ENCODE measurements at places on chromosomes 11 and 22.

GRCh38 chr11:45692808-45693453, 27.5 kb upstream of the CHST1 start:
- no peak for DNase-seq

DNA sequence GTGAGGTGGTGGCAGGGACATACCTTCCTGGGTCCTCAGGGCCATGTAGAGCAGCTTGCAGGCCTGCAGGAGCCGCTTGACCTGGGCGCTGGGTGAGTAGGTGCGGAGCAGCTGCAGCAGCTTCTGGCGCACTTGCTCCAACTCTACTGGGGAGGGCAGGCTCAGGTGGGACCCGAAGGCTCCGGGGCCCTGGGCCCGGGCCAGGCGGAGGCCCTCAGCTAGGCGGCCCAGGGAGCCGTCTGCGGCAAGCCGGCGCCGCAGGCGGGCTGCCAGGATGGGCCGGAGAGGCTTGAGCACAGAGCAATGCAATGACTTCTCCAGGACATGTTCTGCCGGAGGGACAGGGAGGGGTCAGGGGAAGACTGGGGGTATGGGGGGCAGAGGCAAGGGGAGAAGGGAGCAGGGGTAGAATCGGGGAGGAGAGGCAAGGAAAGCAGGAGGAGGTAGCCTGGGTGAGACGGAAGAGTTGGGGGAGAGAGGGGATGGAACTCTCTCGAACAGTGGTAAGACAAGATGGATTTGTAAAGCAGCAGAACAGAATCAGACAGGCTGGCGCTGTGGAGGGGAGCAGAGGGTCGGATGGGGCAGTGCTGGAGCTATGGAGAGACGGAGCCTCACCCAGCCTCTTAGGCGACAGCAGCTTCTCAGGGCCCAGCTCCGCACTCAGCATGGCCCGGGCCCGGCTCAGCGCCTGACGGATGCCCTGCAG, 2.2 kb downstream of the RIN1 start:
- DNase-seq = no peak

- DNase-seq = peak; percentile 66
Observed at GRCh38 chr11:126892756-126893155, 107.8 kb downstream of the KIRREL3 start.

- no peak for DNase-seq
Observed at GRCh38 chr22:32736746-32737145, 64.8 kb upstream of the TIMP3 start.

DNA sequence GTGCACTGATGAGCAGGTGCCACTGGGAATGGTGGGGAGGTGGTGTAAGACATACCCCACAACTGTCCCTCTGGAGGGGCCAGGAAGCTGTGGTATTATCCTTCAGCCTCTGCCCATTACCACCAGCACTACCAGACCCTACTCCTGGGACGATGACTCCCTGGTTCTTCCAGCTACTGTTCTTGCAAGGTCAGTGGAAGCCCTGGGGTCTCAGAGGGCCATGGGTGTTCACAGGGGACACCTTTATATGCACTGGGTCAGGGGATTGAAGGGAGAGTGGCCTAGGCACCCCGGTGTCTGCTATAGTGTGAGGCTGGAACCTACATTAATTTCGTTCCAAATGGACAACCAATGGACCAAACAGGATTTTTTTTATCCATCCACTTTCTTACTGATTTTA, 102.1 kb downstream of the RPS6KA4 start:
- DNase-seq = no peak

GRCh38 chr11:128457874-128458273, 129.5 kb downstream of the ETS1 start:
- DNase-seq = no peak

DNA sequence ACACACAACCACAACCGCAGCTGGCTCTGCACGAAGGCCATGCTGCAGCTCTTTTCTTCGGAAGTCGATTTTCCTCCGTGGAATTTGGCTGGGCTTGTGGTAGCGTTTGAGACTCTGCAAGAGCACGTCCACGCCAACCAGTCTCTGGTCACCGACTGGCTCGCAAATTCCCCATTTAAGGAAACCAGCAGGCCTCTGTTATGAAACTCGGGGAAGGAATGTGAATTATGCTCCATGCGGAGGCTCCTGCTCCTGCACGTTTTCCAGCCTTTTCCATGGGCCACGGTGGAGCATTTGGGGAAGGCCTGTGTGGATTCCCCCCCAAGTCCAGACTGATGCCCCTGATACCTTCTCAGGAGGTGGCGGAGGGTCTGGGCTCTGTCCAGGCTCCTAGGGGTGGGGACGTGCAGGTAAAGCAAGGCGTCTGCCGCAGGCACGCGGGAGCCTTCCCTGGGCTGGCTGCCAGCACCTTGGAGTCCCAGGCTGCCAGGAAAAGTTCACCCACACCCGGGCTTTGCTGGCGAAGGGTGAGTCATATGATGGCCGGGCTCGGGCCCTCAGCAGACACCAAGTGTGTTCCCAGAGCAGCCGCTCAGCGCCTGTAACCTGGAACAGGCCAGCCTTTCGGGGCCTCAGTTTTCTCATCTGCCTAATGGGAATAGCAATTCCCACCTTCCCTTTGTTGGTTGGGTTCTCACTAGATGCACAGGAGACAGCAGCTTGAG, 41.9 kb downstream of the LRP5 start:
- no peak for DNase-seq

DNA sequence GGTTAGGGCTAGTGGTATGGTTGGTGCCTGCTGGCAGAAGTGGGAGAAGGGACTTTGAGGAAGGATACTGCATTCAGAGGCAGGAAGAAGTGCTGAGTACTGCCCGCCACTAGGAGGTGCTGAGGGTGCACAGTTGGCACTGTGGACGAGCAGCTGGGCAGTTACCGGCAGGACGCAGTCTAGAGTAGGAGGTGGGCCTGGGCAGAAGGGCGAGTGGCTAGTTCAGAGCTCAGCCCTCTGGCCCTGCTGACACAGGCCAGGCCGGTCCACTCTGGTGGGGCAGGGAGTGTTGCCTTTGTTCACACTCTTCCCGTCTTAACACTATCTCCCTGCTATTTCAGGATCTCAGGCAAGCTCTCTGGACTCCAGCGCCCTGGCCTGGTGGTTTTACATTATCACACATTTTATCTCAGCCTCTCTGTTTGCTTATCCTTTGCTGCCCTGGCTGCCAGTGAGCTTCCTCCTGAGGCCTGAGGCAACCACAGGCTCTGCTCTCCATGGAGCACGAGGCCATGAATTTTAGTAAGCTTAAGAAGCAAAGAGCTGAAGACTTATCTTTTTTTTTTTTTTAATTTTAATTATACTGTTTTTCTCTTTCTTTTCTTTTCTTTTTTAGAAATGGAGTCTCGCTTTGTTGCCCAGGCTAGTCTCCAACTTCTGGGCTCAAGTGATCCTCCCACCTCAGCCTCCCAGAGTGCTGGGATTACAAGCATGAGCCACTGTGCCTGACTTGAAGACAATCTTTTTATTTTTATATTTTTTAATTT, 26.9 kb downstream of the SNAP29 start:
- DNase-seq = peak; percentile 5

- no peak for DNase-seq
Observed at GRCh38 chr22:23395530-23396361, 184.3 kb downstream of the IGLL1 start.

DNA sequence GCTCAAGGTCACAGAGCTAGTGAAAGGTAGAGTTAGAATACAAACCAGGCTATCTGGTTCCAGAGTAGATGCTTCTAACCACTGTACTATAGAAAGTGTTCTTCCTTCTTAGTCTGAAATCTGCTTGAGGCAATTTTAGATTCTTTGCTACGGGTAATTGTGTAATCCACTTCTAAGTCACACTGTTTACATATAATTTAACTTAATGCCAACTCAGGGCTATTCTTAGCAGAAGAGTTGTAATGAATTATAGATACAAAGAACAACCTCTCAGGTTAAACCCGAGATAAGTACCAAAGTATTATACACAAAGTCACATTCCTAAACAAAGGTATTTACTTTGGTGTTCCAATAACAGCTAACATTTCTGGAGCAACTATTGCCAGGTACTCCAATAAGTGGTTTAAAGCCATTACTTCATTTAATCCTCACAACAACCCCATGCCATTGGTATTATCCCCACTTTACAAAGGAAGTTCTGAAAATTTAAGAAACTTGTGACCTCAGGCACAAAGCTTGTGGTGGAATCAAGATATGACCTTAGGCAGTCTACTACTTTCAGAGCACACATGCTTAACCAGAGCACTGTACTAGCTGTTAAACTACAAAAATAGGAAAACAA, 31.1 kb upstream of the DDI1 start:
- no peak for DNase-seq

DNA sequence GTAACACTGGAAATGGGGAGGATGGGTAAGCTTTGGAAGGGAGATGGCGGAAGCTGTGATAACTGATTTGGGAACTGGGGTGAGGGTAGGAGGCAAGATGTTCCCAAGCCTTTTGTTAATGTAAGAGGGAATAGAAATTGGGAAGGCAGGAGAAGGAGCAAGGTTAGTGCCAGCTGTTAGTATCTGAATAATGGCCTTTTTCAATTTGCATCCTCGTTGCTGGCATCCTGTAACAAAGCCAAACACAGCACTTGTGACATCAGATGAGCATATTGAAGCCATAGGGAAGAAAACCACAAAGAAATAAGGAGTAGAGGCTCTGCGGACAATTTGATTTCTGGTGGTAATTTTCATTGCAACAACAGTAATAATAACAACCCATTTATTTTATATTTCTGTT, 70.9 kb upstream of the CLMP start:
- no peak for DNase-seq

GRCh38 chr11:44634401-44635281, 69.2 kb downstream of the CD82 start:
- peak; percentile 86 for DNase-seq

- DNase-seq = no peak
Observed at GRCh38 chr11:129278586-129279319, 86.6 kb upstream of the ARHGAP32 start.

- no peak for DNase-seq
Observed at GRCh38 chr22:17140826-17141766, 18.0 kb downstream of the HDHD5 start.

DNA sequence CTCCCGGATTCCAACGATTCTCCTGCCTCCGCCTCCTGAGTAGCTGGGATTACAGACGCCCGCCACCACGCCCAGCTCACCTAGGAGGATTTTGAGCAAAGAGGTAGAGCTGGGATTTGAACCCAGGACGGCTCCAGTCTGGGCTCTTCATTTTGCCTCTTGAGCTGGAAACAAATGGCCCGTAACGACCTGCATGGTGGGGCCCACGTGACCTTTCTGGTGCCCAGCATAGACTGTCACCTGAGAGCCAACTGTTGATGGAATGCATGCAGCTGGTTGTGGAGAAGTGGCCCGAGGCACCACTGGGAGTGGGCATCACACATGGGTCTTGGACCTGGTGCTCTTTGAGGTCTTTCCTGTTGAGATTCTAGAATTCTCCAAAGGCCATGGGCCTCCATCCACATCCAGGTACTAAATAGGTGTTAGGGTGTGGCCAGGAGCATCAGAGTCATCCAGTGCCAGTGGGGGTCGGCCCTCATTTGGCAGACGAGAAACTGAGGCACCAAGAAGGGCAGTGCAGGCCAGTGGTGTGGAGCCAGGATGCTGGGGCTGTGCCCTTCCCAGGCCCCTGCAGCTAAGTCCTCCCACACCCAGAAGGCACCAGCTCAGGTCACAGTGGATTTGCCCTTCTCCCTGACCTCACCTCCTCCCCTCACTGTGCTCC, 3.9 kb downstream of the ATF4 start:
- DNase-seq = no peak

DNA sequence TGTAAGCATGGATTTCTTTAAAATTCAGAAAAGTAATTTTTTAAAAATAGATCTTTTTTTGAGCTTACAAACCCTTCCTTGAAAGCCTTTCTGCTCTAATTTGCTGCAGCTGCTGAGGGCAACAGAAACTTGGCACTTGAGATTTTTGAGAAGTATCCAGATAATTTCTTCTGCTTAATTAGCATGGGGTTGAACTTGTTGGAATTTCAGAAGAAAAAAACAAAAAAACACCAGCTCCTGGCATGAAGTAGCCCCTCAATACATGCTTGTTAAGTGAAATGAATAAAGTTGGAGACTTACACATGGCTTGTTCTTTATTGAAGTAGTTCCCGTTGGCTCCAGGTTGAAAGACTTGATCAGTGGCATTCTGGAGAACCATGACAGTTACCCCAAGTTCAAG, 331.4 kb upstream of the RAG2 start:
- no peak for DNase-seq

- DNase-seq = no peak
Observed at GRCh38 chr11:80048513-80048912, 607.7 kb upstream of the TENM4 start.

DNA sequence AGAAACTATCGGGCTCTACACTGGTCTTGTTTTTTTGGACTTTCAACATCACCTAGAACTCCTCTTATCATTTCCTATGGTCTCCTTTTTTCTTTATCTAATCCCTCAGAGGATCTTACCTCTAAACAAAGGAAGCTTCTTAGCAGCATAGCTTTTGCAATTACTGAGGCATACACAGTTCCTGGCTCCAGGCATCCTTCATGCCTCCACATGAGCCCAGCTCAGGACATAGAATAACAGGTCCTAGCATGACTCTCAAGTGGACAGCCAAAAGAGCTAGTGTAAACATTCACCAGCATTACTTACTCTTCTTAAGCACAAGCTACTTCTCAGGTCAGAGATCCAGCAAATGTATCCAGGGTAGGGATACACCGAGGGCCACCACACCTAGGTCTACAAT, 17.1 kb downstream of the CFAP300 start:
- DNase-seq = no peak

- no peak for DNase-seq
Observed at GRCh38 chr11:65556470-65557279, 1.5 kb downstream of the LTBP3 start.

DNA sequence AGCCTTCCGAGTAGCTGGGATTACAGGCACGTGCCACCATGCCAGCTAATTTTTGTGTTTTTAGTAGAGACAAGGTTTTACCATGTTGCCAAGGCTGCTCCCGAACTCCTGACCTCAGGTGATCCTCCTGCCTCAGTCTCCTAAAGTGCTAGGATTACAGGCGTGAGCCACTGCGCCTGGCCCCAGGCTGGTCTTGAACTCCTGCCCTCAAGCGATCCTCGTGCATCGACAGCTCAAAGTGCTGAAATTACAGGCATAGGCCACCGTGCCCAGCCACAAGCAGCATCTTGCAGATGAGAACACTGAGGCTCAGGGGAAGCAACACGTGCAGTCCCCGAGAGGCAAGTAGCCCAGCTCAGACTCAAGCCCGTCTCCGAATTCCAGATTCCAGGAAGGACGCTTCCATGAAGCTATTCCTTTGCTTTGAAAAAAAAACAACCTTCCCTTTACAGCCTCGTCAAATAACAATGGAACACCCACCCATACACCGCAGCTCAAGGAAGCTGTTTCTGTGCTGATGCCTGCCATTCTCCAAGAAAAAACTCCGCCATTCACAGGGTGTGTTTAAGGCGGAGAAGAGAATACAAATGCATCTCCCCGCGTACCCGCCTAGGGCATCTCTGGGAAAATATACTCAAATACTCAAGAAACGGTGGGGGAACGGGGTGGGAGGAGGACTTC, 34.5 kb upstream of the PDGFB start:
- no peak for DNase-seq

DNA sequence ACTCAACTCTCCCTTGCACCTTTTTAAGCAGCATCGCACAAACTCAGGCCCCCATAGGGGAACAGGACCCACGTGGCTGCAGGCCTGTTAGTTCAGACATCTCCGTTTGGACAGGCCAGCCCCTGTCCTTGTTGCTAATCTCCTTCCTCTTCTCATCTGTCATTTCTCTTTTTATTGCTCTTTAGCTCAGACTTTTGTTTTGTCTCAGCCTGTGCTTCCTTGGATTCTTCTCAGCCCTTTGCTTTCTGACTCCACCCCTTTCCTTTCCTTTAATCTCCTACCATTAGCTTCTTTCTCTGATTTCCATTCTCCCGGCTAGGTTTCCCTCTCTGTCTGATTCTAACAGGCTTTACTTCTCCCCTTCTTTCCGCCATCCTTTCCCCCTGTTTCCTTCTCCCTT, 68.7 kb downstream of the SCN3B start:
- DNase-seq = no peak
